Activated naive CD4-positive, alpha-beta T cell treated with anti-CD3 and anti-CD28 coated beads, Interleukin-2, amount 10 ng/mL, durations not matched to agents 5 hours and 36 hours (primary cell): ENCODE measurements at places on chromosomes 2 and 18. TPM values are rescaled to one million over a fixed set of nuclear protein-coding genes. Genes with fewer than 3 reads are reported as not detected.

UGT1A7 gene
- not detected for total RNA-seq

FOXI3 gene
- not detected for total RNA-seq

VWA3B gene
- total RNA-seq: not detected

FSHR gene
- not detected for total RNA-seq
